KBM-7 (cell line): ENCODE measurements at places on chromosomes 6 and 20.

GRCh38 chr6:32779036-32779435, 15.7 kb upstream of the HLA-DQB2 start:
- no peak for DNase-seq

DNA sequence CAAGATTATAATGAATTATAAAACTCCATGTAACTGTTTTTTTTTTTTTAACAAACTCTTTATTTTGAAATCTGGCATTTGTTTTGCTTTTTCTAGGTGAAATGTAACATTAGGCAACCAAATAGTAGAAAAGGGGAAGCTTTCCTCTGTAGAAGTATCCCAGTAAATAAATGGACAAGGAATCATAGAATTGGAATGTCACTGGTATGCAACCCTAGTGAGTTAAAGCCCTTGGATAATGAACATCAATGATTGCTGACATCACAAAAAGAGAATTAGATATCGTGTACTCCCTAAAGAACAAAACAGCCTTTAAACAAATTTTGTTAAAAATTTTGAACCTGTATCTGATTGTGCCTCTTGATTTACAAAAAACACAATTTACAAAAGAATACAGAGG, 93.9 kb upstream of the OGFRL1 start:
- no peak for DNase-seq

GRCh38 chr20:35269055-35269781, 8.7 kb downstream of the MMP24OS start:
- peak; percentile 69 for DNase-seq

- peak; percentile 25 for DNase-seq
Observed at GRCh38 chr6:78810146-78810545, 57.2 kb upstream of the IRAK1BP1 start.

- DNase-seq: no peak
Observed at GRCh38 chr6:138757136-138757535, 16.4 kb upstream of the CCDC28A start.

GRCh38 chr6:141562186-141562811, 570.4 kb upstream of the GJE1 start:
- DNase-seq: peak; percentile 74

DNA sequence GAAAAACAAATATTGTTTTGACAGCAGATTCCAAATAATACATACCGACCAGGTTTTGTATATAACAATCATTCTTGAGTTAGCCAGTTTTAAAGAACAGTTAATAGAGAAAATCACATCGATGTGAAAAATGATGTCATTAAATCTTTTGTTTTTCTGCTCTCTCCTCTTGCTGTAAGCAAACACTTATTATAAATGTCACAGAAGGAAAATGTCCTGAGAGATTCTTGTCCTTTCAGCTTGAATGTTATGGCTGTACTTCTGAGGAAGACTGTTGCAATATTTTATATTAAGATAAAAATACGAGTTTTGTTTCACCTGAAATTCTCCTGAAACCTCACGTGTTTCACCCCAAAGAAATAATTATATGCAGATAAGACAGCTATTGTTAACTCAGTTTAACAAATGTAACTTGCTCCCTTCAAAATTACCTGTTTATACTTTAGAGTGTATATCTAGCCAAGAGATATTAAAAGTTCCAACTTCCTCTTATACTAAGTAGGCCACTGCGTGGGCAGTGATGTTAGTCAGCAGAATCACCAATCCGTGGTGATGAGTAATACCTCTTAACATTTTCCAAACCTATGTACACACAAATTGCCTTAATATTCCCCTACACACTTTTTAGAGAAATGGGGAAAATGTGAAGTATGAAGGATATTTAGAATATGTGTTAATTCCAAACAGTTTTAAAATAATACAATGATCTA, 1111.4 kb upstream of the CITED2 start:
- DNase-seq: peak; percentile 61

DNA sequence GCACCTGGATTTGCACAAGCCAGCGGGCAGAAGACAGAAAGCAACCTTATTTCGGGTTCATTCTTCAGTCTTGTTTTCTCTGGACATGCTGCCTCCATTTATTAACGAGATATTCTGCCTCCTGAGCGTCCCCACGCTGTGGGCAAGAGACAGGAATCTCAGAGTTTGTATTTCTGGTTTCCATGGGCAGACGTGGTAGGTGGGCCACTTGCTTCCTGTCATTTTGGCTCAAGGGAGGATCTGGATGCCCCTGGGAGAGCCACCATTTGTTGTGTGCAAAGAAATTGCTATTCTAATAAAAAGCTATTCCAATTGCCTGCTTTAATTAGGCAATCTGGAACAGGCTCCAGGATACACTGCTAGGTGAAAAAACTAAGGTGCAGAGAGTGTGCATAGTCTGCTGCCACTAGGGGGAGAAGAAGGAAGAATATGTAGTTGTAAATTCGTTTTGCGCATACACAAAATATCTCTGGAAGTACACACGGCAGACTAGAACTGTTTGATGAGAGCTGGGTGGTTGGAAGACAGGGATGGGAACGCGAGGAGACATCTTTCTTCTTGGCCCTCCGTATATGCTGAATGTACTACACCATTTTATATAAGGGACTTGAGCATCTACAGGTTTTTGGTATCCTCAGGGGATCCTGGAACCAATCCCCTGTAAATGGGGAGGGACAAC, 30.1 kb upstream of the SLC16A10 start:
- DNase-seq: peak; percentile 76

DNA sequence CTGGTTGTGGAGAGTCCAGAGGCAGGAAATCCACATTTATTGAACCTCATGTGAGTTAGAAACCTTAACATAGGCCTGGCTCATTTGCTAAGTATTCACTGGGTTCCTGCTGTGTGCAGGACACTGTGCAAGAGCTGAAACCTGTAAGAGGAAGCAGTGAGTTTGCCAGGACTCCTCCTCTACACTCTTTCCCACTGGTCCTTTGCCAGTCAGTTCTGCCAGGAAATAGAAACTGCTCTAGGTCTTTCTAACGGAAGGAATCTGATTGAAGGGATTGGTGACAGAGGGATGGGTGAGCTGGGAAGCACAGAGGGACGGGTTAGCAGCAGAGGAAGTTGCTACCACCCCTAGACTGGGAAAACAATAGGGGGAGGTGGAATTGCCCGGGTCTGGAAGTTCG, 234.2 kb upstream of the ECI2 start:
- no peak for DNase-seq

GRCh38 chr6:132797951-132798868, at the start of gene SLC18B1:
Gene SLC18B1 (minus strand): TSS chr6:132798637. CDS start chr6:132798456, 181 bp downstream.
- DNase-seq: peak; percentile 73

- peak; percentile 10 for DNase-seq
Observed at GRCh38 chr6:50030777-50031562, 9.2 kb upstream of the DEFB110 start.

- DNase-seq: peak; percentile 96
Observed at GRCh38 chr6:16684195-16684689, 77.0 kb downstream of the ATXN1 start.

- DNase-seq: no peak
Observed at GRCh38 chr6:143146186-143146851, 85.6 kb downstream of the AIG1 start.

- DNase-seq: no peak
Observed at GRCh38 chr6:14763139-14763538, 482.7 kb upstream of the JARID2 start.

DNA sequence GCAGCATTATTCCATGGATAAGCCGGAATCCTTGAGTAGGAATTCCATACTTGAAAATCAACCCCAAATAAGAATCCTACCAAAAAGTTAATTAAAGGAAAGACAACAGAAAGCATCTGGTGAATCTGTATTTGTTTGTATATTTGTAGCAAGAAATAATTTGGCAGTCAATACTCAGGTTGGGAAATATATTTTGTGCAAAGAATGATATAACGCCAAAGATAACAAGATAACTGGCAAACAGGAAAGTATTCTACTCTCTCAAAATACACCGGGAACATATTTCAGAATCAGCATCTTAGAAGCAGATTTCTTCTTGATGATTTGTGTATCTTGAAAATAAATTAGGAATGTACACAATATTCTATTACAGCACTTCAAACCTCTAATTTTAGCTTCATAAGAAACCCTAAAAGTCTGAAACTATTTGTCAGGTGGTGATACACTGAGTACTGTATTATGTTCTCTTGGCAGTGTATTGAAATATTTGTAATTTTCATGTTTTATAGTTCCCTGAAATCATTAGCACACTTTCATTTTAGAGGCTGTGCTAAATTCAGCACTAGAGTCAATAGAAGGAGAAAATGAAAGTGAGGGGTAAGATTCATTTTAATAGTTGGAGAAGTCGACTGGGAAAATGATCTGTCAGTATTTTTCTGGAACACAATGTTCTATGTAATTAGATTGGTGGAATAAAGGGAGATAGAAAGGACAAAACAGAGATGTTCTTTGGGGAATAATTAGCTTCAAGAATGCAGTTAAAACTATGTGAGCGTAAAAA, 879.7 kb upstream of the GJE1 start:
- no peak for DNase-seq

DNA sequence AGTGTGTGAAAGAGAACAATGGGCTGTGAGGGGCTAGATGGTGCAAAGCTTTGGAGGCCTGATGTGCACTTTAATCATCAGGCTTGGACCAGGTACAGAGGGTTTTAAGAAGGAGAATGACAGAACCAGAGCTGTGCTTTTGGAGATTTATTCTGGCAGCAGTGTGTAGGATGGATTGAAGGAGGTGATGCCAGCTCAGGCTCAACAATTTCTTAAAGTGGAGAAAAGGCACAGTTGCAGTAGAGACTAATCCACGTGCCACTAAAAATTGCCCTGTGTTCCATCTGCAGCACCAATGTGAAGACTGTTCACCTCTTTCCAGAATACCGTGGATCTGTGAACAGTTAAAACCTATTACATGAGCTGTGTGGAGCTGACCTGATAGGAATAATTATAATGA, 134.7 kb downstream of the FUT9 start:
- DNase-seq: no peak

- no peak for DNase-seq
Observed at GRCh38 chr20:8860011-8860495, 208.8 kb upstream of the PLCB4 start.

GRCh38 chr6:15547400-15547799, 115.4 kb downstream of the DTNBP1 start:
- no peak for DNase-seq

GRCh38 chr6:143637691-143638090, 40.1 kb upstream of the PHACTR2 start:
- DNase-seq: no peak

- DNase-seq: no peak
Observed at GRCh38 chr20:42161228-42161829, 543.2 kb upstream of the CHD6 start.

DNA sequence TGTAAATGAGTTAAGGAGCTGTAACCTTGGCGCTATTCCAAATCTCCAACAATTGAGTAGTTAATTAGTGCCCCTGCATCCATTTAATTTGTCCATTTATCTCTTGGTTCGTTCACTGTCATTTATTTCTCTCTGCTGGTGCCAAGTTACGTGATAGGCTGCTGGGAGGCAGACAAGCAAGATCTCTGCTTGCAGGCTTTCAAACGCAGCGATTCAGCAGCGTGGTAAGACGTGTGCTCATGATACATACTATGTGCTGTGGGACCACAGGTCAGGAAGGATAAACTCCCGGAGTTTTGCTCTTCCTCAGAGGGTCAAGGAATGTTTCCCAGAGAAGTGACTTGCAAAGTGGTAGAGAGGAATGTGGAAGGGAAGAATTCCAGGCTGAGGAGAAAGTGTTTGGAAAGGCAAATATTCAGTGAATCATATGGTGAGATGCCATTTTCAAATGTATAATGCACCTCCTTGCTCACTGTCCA, 46.4 kb downstream of the UTRN start:
- no peak for DNase-seq

- DNase-seq: no peak
Observed at GRCh38 chr20:24657196-24657595, 187.8 kb downstream of the SYNDIG1 start.

DNA sequence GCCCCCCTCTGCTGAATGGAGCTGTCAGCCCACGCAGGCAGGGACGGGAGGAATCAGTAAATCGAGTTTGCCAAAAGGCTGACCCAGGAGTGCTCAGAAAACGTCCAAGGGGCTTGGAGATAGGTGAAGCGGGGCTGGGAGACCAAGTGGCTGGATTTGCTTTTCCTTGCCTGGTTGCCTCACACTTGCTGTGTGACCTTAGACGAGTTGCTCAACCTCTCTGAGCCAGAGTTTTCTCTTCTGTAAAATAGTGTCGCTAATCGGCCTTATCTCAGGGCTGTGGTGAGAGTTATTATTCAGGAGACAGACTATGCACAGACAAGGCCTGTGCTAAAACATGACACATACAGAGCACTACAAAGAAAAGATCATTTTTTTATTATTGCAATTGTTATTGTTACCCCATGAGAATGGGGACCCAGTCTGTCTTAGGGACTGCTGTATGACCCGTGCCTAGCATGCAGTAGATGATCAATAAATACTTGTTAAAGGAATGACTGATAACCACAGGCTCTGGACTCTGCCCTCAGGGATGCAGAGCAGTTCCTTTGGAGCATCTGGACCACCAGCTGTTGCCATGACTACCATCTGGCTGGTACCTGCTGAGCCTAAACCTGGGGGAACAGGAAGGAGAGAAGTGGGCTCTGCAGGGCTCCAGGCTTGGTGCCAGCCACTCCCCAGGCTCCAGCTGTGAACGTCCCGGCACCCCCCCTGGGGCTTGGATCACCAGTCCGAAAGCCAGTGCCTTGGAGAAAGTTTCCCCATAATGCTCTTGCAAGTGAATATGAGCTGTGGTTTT, 901 bp downstream of the KCNK15 start:
- DNase-seq: no peak

DNA sequence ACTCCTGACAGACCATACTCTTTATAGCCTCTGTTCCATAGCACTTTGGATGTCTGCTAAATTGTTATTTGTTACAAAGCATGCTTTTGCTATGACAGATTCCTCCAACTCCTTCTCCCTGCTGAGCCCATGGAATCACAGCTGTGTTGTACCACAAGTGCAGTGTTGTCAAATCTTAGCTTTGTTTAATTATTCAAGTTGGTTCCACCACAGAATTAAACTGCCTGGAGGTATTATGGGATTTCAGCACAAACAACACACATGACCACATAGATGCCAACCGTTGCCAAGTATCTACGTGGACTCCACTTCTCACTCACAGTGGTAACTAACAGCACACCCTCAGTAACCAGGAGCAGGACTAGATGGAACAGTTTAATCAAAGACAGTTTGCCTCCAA, 32.7 kb upstream of the MARCKS start:
- DNase-seq: no peak

- DNase-seq: no peak
Observed at GRCh38 chr6:107641500-107641941, 151.6 kb downstream of the SOBP start.

- DNase-seq: no peak
Observed at GRCh38 chr6:16243055-16243454, 4.7 kb downstream of the GMPR start.

- no peak for DNase-seq
Observed at GRCh38 chr20:59939879-59940128, 301 bp downstream of the PPP1R3D start.

DNA sequence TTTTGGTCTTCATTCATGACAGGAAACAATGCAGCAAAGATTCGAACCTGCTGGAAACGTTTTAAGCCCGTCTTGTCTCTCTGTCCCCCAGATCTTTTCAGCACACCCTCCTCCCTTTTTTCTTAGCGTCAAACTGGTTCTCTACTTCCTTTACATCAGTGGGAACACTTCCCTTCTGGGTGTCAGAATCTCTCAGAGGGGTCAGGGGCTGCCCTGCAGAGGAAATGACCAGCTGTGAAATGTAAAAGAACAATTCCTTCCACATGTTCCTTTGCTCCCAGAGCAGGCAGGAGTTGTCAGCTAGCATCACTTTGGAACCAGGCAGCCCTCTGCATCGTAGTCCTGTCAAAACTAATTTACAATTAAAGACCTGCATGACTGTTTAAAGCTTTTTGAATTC, 619.0 kb downstream of the TFAP2A start:
- no peak for DNase-seq

GRCh38 chr6:153411070-153411648, 280.1 kb upstream of the RGS17 start:
- DNase-seq: no peak
